ELF-1 (cell line): ENCODE measurements at places on chromosomes 13 and 19.

GRCh38 chr13:88958821-88959220 is 1287.7 kb downstream of the SLITRK5 start:
- DNase-seq, result no peak

DNA sequence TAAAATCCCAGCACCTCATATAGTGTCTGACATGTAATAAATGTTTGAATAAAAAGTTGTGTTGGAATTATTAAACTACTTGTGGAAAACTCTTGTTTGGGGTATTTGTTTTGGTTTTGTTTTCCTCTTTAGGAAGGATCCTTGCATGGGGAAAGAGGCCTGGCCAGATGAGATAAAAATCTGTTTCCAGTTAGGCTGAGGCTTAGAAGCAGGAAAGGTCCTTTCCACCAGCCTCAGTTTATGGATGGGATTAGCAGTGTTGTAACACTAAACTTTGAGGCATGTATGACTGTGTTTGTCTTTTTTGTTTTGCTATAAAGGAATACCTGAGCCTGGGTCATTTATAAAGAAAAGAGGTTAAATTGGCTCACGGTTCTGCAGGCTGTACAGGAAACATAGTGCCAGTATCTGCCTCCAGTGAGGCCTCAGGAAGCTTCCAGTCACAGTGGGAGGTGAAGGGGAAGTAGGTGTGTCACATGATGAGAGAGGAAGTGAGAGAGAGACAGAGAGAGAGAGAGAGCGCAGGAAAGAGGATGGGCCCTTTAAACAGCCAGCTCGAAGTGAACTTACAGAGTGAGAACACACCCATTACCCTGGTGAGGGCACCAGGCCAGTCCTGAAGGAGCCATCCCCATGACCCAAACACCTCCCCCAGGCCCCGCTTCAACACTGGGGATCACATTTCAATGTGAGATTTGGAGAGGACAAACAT is 21.6 kb downstream of the SPATA13 start:
- DNase-seq, result no peak

GRCh38 chr19:8137425-8137824 is 12.0 kb downstream of the FBN3 start:
- DNase-seq, result no peak

GRCh38 chr19:48966541-48967345 is 1.6 kb downstream of the FTL start:
- DNase-seq, result peak; percentile 26

DNA sequence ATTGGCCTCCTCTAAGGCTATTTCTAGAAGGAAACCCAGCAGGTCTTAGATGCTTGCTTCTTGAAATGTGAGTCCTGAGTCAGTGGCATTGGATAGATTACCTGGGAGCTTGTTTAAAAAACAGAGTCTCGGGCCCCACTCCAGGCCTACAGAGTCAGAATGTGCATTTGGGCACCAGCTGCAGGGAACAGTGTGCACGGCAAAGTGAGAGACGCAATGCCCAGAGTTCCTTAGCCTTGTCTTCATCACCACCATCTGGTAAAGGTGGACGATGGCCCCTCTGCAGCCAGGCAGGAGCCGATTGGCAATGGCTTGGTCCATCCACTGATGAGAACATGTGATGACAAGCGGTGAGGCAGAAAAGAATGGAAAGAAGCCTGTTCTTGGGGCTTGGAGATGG is 102.1 kb upstream of the TSC22D1 start:
- DNase-seq, result no peak

- DNase-seq, result no peak
Observed at GRCh38 chr19:15210323-15210781, 9.6 kb upstream of the NOTCH3 start.

- peak; percentile 58 for DNase-seq
Observed at GRCh38 chr19:48403606-48404005, 10.1 kb downstream of the GRIN2D start.

DNA sequence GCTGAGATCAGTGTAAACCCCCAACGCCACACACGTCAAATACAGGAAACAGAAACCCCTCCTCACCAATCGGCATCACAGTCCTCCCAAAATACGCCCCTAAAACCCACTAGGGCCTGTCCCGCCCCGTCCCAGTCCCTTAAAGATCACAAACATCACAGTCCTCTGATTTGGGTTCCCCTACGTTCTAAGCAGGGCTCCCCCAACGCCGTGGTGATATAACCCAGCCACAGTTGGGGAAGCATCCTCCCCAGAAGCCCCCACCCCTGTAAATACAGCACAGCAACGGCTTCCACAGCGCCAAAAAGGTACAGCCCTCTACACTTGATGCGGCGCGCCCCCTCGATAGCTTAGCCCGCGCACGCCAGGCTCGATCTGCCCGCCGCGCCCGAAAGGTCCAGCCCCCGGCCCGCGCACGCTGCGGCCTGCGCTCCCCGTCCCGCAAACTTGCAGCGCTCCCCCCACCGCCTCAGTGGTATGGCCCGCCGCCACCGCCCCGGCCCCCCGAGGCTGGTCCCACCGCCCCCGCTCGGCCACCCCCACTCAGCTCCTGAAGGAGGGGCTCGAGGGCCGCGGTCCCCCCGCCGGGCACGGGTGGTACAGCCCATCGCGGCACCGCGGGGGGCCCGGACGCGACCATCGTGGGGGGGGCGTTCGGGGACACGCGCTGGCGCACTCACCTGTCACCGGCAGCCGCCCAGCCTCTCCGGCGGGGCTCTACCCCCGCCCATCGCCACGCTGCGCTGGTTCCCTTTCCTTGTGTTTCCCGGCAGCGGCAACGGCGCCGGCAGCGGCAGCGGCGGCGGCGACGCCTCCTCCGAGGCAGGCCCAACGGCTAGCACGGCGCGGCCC is at the start of gene AKT2:
TSS of gene AKT2 (minus strand) at position 845 of the 852 bp plus-strand sequence. CDS start 20,078 bp downstream, outside the sequence.
- no peak for DNase-seq

DNA sequence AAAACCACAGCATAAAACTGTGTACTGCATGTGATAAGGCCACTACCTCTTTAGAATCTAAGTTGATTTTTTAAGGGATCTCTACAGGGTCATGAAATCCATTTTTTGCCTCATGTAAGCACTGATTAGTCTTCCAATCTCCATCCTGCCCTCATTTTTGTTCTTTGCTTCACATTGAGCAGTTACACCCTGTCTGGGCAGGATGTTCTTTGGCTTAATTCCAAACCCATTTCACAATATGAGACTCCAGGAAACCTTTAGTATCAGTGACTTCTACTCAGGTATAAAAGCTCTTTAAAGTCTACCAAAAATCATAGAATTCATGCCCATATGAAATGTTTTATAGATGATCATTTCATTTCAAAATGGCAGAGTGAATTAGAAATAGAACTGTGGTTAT is 592.6 kb downstream of the TBC1D4 start:
- no peak for DNase-seq

- no peak for DNase-seq
Observed at GRCh38 chr13:41220401-41220800, 26.0 kb upstream of the KBTBD7 start.

- no peak for DNase-seq
Observed at GRCh38 chr13:32940601-32941000, 75.6 kb upstream of the KL start.

DNA sequence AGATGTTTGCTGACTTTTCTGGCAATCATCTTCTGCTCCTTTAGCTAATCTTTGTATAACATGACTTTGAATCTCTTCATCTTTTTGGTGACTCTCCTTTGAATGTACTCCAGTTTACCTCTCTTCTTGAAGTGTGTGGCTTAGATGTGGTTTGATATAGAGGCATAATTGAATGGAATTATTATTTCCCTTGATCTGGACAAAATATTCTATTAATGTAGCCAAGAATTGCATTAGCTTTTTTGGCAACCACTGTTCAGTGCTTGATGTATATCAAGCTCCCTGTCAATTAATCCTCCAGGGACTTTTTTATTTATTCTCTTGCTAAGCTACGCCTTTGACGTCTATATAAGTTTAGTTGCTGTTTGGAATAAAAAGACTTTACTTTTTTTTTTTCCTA is 490.8 kb downstream of the PCDH20 start:
- no peak for DNase-seq

DNA sequence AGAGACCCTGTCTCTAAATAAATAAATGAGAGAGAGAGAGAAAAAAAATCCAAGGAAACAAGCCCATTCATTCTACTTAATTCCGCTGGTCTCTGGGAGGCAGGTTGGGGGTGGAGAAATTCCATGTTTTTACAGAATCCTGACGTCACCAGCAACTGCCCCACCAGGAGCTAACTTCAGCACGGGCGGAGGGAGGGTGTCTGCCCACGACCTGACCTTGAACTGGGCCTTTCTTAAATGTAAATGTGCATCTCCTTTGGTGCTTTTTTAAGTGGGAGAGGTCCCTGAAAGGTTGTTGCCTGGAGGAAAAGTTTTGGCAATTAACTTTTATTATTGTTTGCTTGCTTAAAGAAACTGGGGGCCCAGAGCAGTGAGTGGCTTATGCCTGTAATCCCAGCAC is 15.5 kb downstream of the KLF2 start:
- peak; percentile 44 for DNase-seq

- peak; percentile 23 for DNase-seq
Observed at GRCh38 chr13:110713981-110714796, 689 bp downstream of the ING1 start.

GRCh38 chr19:49652551-49653465 is 10.8 kb downstream of the SCAF1 start:
- DNase-seq, result no peak

- DNase-seq, result no peak
Observed at GRCh38 chr13:95898256-95898655, 154.9 kb downstream of the UGGT2 start.

GRCh38 chr13:113205428-113205931 is 3.0 kb downstream of the PCID2 start:
- DNase-seq, result no peak

- no peak for DNase-seq
Observed at GRCh38 chr19:43767316-43767715, 12.6 kb upstream of the SMG9 start.

- DNase-seq, result no peak
Observed at GRCh38 chr13:44021422-44021821, 141.7 kb downstream of the LACC1 start.

GRCh38 chr19:45798995-45799517 is 6.4 kb upstream of the DMWD start:
- DNase-seq, result peak; percentile 72

DNA sequence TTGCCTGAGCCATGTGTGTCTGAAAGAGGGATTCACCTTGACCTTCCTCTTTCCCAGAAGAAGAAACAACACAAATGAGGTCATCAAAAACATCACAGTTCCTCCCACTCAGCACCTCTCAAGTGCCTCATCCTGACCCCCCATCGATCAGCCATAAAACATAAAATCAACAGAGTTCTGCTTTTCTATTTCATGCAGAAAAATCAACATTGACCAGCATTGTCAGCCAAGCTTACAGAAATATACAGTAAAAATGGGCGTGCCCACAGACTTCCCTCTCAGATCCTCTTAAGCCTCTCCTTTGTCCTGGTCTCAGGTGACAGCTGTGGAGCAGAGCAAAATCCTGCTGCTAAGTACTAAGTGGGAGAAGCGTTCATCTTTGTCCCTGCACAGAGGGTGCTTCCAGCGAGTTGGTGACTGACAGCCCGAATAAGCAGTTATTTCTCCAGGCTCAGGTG is 213.3 kb downstream of the OLFM4 start:
- DNase-seq, result no peak

- no peak for DNase-seq
Observed at GRCh38 chr13:77042566-77043177, 15.7 kb upstream of the FBXL3 start.

- DNase-seq, result no peak
Observed at GRCh38 chr13:96837809-96838208, 156.5 kb downstream of the OXGR1 start.

- DNase-seq, result no peak
Observed at GRCh38 chr19:27652281-27652680, 1560.7 kb downstream of the UQCRFS1 start.

GRCh38 chr13:82758044-82758443 is 1124.2 kb downstream of the SLITRK1 start:
- DNase-seq, result peak; percentile 88

GRCh38 chr19:4523306-4524110 is 5.2 kb upstream of the PLIN4 start:
- DNase-seq, result no peak

DNA sequence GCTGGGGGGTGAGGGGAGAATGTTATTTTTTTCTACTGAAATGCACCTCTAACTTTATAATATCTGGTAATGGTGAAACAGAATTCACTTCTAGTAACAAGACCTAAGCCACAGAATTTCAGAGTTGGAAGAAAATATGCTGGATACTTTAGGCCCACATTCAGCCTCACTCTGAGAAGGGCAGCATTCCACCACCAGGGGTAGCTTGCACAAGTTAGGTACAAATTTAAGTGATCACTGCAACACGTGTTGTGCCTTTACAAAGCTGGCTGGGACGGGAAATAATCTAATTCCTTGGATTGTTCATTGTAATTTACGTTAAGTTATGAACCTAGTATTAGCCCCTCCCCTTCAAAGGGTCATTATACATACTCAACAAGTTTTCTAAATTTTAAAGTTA is 192.3 kb downstream of the RGCC start:
- DNase-seq, result no peak
